ENCODE measurements at places on chromosomes 6 and 20. TPM values are rescaled to one million over a fixed set of nuclear protein-coding genes. Genes with fewer than 3 reads are reported as not detected.

DNA sequence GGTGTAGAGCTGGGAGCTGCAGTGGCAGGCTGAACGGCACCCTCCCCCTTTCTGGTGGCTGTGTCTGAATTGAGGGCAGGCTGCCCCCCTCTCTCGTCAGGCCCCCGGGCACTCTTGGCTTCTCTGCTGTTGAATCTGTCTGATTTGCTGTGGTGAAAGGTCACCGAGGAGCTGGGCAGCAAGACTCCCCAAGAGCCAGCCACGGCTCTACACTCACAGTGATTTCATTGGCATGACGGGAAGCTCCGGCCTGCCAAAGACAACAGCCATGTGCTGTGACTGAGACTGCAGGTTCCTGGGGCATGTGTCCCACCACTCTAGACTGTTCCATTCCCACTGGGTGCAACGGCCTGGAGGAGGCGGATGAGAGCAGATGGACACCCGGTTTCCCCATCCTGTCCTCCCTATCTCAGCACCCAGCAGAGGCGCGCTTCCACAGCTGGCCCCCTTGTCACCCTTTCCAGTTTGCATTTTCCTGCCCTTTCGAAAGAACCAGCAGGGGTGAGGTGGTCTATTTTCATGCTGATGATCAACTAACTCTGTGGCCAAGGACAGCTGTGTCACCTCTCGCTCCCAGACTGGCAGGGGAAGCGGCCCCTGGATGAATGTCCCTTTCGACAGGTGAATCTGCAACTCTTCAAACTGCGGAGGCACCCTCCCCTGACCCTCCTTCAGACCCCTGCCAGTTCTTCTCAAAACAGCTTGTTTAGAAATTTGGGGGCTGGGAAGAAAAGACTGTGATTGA lies 2.2 kb downstream of the APCDD1L start:
- DNase-seq: no peak

DNA sequence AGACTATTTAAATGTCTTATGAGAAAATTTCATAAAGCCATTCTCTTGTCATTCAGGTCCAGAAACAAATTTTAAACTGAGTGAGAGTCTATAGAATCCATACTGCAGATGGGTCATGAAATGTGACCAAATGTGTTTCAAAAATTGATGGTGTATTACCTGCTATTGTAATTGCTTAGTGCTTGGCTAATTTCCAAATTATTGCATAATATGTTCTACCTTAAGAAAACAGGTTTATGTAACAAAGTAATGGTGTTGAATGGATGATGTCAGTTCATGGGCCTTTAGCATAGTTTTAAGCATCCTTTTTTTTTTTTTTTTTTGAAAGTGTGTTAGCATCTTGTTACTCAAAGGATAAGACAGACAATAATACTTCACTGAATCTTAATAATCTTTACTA lies 5.0 kb downstream of the MARCKS start:
- DNase-seq: no peak

DNA sequence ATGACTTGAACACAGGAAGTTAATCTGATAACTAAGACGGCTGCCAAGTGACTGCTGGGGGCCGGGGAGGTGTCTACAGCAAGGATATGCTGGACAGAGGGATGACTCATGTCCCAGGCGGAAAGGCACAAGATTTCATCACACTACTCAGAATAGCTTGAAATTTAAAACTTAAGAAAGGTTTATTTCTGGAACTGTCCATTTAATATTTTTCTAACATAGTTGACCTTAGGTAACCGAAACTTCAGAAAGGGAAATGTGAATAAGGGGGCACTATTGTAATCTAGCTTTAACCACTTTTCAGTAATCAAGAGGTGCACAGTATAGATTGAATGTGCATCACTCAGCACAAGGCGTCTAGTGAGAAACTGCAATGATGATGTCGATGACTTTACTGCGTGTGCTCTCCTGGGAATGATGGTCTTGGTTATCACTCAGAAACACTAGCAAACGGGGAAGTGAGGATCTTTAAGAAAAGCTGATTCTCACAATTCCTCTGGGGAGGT lies 171.5 kb downstream of the QKI start:
- DNase-seq: no peak

The FOXS1 gene
- polyA plus RNA-seq: 3.5 TPM

All from left renal pelvis (tissue), 4 donors.